Progenitor cell of endocrine pancreas (in vitro differentiated cells): ENCODE measurements at places on chromosomes 6 and 20. TPM values are rescaled to one million over a fixed set of nuclear protein-coding genes. Genes with fewer than 3 reads are reported as not detected.

The CLVS2 gene
- 0.34 and 0.69 TPM in 2 replicates for total RNA-seq

The RNF182 gene
- 1.9 and 2.5 TPM in 2 replicates for total RNA-seq

The TENT5A gene
- total RNA-seq, result 8.1 and 9.6 TPM in 2 replicates

The GTSF1L gene
- not detected in 2 replicates for total RNA-seq

The SMIM29 gene
- 5.1 and 5.3 TPM in 2 replicates for total RNA-seq

- no peaks in the 10 kb centered on the region for H3K36me3 ChIP-seq
- H3K27me3 ChIP-seq, result no peaks in the 10 kb centered on the region
- peaks cover 3% of the 10 kb centered on the region for H3K4me1 ChIP-seq
- no peak overlapping the region for H3K27ac ChIP-seq
- DNase-seq, result no peak
These were observed 87.7 kb downstream of the THEMIS start for GRCh38 chr6:127812985-127813698.

DNA sequence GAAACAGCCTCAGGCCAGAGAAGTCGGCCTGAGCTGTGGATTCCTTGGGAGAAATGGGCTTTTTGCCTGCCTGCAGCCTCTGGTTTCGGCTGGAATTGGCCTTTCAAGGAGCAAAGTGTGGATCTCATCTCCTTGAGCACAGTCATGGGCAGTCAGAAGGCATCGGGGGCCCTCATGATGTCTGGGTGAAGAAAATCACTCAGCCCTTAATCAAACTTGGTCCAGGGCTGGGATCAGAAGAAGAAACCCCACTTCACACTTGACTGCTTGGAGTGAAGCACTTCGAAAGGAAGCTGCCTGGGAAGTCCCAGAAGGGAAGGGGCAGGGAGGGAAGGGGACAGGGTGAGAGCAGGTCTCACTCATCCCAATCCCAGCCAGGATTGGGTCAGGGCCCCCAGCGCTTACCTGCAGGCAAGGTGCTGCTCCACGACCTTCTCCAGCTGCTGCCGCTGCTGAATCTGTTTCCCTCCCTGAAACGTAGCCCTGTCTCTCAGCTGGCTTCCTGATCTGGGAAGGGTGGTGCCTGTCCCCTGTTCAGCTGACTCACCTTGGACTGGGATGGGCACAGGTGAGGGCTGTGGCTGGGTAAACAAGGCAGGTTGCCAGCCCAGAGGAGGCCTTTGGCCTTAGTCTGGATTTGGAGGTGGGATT, at the start of gene SDCBP2:
SDCBP2 (minus strand) TSS at position 460 of the 651 bp plus-strand sequence. CDS start 8,723 bp downstream, outside the sequence.
- peaks cover 11% of the 10 kb centered on the region for H3K4me1 ChIP-seq
- H3K27me3 ChIP-seq, result no peaks in the 10 kb centered on the region
- peaks cover 4% of the 10 kb centered on the region for H3K36me3 ChIP-seq
- no peak for DNase-seq

DNA sequence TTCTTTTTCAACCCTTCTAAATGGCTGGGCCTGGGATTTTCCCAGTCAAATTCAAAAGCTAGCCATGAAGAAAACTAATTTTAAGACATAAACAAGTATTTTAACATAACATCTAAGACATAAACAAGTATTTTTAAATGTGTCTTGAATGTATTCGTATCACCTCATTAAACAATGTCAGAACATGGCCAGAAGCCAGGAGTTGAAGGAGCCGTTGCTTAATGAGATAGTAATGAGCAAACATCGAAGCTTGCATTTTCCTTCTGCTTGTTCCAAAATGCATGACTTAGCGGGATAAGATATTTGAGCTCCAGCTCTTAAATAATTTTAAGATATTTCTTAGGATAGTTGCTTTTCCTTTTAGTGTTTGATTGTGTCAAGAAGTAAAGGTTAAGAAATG, 4.2 kb upstream of the RNF182 start:
- DNase-seq, result no peak
- H3K27me3 ChIP-seq, result peaks cover 28% of the 10 kb centered on the region
- H3K36me3 ChIP-seq, result no peaks in the 10 kb centered on the region
- H3K4me3 ChIP-seq, result no peak overlapping the region
- H3K4me1 ChIP-seq, result peaks cover 7% of the 10 kb centered on the region

- no peak overlapping the region for H3K27ac ChIP-seq
- H3K27me3 ChIP-seq, result peaks cover 3% of the 10 kb centered on the region
- peaks cover 22% of the 10 kb centered on the region for H3K4me1 ChIP-seq
- no peaks in the 10 kb centered on the region for H3K36me3 ChIP-seq
- H3K4me3 ChIP-seq, result no peak overlapping the region
- no peak for DNase-seq
These were observed 63.0 kb downstream of the EZR start for GRCh38 chr6:158756126-158756525.

DNA sequence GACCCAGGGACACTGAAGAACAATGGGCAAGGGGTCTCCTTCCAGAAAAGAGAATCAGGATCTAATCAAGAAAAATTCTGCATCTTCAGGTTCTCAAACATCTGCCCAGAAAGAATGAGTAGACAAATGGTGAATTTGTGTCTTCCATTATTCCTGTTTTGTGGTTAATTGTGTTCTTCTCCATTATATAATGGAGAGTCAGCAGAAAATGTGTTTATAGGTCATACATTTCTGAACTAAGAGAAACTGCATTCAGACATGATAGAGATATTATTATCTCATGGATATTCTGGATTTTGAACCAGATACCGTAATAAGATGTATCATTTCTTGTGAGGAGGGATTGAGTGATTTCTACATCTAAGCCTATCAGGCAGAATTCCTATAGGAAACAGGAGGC, 581.7 kb upstream of the JAG1 start:
- H3K27me3 ChIP-seq, result no peaks in the 10 kb centered on the region
- peaks cover 15% of the 10 kb centered on the region for H3K36me3 ChIP-seq
- H3K4me3 ChIP-seq, result no peak overlapping the region
- peaks cover 9% of the 10 kb centered on the region for H3K4me1 ChIP-seq

GRCh38 chr6:138569554-138569953, 70.3 kb upstream of the NHSL1 start:
- H3K36me3 ChIP-seq, result peaks cover 7% of the 10 kb centered on the region
- no peak for DNase-seq
- peaks cover 25% of the 10 kb centered on the region for H3K4me1 ChIP-seq
- no peak overlapping the region for H3K27ac ChIP-seq
- no peaks in the 10 kb centered on the region for H3K27me3 ChIP-seq

DNA sequence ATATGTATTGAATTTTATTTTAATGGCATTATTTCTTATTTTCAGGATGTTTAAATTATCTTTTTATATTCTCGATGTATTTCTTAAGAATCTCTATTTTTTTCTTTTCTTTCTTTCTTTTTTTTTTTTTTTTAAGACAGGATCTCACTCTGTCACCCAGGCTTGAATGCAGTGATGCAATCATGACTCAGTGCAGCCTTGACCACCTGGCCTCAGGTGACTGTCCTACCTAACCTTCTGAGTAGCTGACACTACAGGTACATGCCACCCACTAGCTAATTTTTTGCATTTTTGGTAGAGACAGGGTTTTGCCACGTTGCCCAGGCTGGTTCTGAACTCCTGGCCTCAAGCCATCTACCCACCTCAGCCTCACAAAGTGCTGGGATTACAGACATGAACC, 143.8 kb upstream of the LAMA2 start:
- peaks cover 4% of the 10 kb centered on the region for H3K27me3 ChIP-seq
- H3K27ac ChIP-seq, result no peak overlapping the region
- H3K4me3 ChIP-seq, result no peak overlapping the region
- DNase-seq, result no peak
